HAP-1 (cell line): ENCODE measurements at places on chromosomes 5 and 9.
A peak's percentile ranks its signal among the peaks of the same experiment; 100 is the strongest.

DNA sequence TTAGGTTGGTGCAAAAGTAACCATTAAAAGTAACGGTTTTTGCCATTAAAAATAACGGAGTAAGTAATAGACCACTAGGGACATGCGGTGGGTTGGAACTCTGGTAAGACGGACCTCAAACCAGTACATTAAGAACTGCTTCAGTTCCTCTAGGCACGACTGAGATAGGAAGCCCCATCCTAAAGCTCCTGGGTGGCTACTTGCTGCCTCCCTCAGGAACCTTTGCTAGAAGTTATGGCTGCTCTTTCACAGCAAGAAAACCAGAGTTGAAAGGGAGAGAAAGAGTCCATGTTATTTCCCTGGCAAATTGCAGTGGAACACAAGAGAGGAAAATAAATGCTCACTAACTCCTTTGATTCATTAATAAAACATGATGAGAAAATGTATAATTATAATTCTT lies 47.6 kb downstream of the MCTP1 start:
- no peak for DNase-seq

DNA sequence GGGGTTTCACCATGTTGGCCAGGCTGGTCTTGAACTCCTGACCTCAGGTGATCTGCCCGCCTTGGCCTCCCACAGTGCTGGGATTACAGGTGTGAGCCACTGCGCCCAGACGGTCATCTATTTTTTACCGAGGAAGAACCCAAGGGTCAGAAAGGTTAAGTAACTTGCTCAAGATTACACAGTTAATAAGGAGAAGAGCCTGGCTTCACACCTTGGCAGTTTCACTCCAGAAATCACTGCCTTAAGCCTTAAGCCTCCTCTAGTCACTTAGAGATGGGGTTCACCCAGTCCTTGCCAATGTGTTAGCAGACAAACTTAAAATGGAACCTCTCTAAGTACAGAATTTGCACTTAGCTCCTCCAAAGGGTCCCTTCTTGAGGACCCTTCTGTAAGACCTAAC lies 116.3 kb downstream of the PTTG1 start:
- no peak for DNase-seq

DNA sequence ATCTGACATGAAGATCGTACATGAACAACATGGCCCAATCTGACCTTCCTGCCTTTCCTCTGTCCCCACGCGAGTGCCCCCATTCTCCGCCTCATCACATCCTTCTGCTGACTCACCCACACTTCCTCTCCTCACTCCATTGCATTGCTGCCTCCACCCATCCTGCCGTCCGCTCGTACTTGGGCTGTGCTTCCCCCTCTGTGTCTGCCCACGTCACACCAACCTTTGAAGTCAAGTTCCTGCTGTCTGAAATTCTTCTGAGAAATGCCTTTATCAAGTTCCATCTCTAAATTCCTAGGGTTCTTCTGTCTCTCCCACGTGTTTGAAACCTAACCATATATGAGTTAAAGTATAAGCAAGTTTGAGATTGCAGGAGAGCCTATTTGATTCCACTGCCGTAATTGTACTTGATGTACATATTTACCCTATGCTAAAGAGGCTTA lies 18.0 kb upstream of the STARD4 start:
- DNase-seq = peak; percentile 13

GRCh38 chr9:35797311-35798109 lies 6.1 kb downstream of the NPR2 start:
- DNase-seq = no peak

GRCh38 chr5:159409801-159410200 lies 79.5 kb upstream of the IL12B start:
- no peak for DNase-seq

DNA sequence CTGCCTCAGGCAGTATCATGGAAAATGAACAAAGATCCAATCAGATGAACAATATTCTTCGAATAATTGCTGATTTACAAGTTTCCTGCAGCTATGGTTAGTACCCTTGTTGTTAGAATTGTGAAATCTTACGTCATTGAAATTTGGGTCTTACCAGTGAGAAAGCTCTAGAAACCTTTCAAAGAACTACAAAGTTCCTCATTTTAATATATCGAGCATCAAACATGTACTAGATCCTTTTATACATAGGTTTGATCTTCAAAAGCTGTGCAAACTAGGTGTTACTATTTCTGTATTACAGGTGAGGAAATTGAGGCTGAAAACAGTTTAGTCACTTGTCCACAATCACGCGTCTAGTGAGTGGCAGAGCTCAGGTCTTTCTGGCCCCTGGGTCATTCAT lies 43.7 kb upstream of the ANGPTL2 start:
- no peak for DNase-seq

DNA sequence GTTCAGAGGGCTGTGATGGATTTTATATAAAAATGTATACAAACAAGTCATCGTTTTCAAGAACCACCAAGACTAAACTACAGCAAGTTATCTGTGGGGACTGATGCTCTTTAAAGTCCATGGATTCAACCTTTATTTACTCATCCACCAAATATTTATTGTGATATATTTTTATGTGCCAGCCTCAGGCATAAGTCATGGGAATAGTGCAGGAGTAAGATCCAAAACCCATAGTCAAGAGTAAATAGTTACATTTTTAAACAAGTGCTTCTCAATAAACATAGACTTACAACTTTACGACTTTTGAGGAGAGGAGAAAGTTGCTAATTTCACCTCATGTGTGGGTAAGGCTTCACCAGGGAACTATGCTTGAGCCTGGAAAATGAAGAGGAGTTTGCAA lies 24.6 kb downstream of the MACIR start:
- DNase-seq = no peak

DNA sequence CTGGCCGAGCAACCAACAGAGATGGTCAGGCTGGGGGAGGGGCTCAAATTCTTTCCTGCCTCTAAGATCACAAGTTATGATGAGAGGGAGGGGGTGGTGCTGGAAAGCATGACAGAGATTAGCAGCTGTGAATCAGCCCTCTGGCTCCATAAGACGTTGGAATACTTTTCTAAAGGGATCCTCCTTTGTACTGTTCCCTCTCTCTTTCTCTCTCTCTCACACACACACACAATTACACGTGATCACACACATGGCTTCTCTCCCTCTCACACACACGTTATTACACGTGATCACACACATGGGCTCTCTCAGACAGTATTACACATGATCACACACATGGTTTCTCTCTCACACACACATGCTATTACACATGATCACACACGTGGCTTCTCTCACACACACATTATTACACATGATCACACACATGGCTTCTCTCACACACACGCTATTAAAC lies at the start of gene SLC45A2:
SLC45A2 (minus strand) TSS at position 23 of the 454 bp plus-strand sequence. CDS start 110 bp downstream, outside the sequence.
- no peak for DNase-seq
